NCI-H1436 (cell line): ENCODE measurements at places on chromosomes 7 and 10.

DNA sequence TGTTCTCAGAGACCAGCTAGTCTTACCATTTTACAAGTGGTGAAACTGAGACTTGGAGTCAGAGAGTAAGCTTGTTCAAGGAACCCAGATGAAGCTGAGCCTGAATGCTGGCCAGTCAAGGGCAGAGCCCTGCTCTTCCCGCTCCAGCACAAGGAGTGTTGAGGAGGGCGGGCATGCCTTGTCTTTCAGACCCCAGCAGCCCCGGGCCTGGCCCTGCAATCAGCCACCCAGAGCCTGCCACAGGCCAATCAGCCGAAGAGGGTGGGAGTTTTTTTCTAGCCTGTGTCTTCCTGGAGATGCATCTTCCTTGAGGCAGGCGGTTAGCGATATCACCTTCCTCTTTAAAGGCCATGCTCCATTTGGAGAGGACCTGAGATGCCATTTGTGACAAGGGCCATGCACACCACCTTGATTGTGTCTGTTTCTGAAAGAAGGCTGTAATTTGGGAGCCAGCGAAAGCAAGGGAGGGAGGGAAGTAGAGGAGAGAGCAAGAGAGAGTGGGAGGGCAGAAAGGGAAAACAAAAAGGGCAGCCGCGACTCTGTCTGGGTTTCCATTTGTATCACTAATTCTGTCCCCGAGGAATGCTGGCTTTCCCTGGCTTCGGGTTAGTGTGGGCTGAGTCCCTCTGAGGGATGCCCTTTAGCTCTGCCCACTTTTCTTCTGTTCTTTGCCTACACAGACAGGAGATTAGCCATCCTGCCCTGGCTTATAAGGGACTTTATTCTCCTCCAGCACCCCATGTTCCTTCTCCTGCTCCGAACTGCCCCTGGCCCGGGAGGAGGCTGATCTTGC, 8.0 kb downstream of the CDH23 start:
- DNase-seq, result no peak

- DNase-seq, result no peak
Measured at GRCh38 chr10:96093948-96094347, 36.1 kb upstream of the ZNF518A start.

DNA sequence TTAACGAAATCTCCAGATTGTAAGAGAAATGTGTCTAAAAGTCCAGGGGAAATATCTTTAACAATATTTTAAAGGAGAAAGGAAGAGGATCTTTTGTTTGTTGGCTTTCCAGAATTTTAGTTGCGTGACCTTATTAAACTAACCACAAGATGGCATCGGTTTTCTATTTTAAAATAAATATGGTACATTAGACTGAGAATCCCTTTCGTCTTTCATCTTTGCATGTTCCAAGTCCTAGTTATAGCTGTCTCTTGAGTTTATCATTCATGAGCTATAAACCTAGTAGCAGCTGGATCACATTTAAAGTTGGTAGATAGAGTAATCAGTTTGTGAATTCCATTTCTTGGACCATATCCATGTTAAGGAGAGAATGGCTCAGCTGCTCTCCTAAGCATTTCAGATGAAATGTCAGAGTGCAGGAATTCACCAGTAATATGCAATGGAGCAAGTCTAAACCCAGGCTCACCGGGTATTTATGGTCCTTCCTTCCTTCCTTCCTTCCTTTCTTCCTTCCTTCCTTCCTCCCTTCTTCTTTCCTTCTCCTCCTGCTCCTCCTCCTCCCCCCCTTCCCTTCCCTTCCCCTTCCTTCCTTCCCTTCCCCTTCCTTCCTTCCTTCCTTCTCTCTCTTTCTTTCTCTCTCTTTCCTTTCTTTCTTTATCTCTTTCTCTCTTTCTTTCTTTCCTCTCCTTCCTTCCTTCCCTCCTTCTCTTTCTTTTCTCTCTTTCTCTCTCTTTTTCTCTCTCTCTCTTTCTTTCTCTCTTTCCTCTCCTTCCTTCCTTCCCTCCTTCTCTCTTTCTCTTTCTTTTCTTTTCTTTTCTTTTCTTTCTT, 57.8 kb upstream of the RAB18 start:
- DNase-seq, result peak; percentile 10

- no peak for DNase-seq
Measured at GRCh38 chr10:32004161-32004591, 52.0 kb downstream of the KIF5B start.
